ENCODE measurements at places on chromosomes 4 and X.

GRCh38 chr4:61468024-61468720 lies 268.0 kb downstream of the ADGRL3 start:
- no peak for DNase-seq

GRCh38 chrX:53309837-53310236 lies 28.5 kb upstream of the IQSEC2 start:
- no peak for DNase-seq

DNA sequence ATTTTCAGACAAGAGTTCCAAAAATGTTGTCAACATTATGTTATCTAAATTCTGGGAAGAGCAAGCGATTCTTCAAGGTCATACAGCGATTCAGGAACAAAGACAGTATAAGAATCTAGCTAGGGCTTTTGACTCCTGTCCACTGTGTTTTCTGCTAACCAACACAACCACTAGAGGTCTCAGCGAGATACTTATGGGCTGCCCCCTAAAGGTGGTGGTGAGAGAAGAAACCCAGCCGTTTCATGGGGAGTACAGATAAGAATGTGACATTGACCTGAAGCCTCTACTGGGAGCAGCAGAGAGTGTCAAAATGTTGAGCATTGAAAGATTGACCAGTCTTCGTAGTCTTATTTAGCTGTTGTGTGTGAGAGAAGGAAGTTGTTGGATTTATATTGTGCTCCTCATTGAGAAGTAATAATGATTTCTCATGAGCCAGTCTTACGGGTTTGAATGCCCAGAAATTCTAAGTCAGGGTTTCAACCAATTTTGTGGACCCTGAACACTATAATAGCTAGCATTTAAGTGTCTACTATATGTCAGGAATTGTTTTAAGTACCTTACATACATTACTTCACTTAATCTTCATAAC lies 168.3 kb downstream of the SPRY1 start:
- peak; percentile 76 for DNase-seq

DNA sequence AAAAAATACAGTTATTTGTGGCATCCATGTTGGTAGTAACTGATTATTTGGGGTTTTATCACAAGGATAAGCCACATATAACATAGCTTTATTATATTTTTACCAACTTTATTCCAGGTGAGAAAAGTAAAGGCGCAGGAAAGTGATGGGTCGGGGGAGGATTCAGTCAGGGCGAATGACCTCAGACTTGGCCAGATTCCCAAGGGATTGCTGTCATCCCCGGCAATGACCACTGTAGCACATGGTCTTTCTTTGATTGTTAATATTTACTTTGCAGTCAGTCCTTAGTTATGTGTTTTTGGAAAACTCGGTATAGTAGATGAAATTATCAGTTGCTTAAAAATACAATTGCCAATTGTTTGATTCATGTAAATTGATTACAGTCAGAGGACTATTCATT lies 17.6 kb downstream of the GRIA3 start:
- peak; percentile 23 for DNase-seq

GRCh38 chr4:8595237-8596087 lies 2.9 kb downstream of the CPZ start:
- DNase-seq, result no peak

GRCh38 chr4:83191026-83191425 lies 76.5 kb upstream of the PLAC8 start:
- peak; percentile 67 for DNase-seq

DNA sequence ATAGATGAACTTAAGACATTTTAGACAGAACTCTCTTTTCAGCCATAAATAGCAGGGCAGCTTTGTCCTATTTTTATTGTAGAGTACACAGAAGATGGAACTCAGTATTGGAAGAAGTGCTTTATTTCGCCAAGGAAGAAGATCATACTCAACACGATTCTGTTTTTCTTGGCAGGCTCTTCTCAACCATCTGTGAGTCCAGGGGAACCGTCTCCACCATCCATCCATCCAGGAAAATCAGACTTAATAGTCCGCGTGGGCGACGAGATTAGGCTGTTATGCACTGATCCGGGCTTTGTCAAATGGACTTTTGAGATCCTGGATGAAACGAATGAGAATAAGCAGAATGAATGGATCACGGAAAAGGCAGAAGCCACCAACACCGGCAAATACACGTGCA lies 37.6 kb downstream of the KIT start:
- no peak for DNase-seq

- DNase-seq, result peak; percentile 14
Observed at GRCh38 chrX:121949041-121949760, 901.8 kb downstream of the GLUD2 start.

- no peak for DNase-seq
Observed at GRCh38 chr4:153275380-153276276, 68.9 kb upstream of the MND1 start.

DNA sequence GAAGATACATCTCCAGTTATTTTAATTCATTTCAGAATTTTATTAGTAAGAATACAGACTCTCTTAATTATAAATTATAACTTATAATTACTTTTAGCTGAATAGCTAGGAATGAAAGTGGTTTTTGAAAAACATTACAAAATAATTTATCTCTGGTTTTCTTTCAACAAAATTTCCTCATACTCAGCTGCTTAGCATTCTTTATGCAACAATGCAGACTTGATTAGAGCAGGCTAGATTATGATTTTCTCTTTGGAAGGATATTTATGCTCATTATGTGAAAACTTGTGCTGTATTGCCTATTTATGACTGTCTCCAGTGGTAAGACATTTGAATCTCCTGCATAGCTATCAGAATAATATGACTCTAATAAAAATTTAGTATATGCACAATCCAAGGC lies 2023.7 kb downstream of the C4orf33 start:
- DNase-seq, result no peak

GRCh38 chr4:184030036-184030435 lies 124.9 kb downstream of the STOX2 start:
- DNase-seq, result no peak

DNA sequence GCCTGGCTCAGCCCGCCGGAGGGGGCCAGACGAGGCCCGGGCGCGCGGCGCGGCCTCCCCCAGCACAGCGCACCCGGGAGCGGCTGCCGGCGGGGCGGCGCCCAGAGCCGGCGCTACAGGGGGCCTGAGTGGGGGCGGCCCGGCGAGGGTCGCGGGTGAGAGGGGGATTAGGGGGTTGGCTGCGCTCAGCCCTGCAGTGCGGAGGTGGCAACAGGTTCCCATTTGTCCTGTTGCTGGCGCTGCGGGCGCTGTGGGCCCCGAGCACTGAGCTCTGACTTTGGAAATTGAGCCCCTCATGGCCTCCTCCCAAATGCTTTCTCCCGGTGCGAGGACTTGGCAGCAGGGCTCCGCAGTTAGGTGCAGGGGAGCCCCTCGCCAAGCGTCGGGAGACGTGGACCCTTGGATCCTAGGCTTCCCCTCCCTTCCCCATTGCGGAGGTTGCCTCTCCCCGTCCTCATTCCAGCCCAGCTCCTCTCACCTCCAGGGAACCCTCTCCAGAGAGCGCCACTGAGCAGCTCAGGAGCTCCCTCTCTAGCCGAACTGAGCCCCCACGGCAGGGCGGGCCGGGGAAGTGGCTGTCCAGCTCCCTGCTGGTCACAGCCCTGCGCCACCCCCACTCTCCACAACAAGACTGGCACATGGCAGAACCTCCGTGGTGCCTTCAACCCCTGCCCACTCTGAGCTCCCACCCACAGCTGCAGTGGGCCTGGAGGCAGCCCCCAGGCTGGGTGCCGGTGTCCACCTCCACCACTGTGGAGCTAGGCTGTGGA lies 2.5 kb upstream of the DUSP9 start:
- no peak for DNase-seq

GRCh38 chr4:15720851-15721250 lies 18.0 kb downstream of the BST1 start:
- no peak for DNase-seq

DNA sequence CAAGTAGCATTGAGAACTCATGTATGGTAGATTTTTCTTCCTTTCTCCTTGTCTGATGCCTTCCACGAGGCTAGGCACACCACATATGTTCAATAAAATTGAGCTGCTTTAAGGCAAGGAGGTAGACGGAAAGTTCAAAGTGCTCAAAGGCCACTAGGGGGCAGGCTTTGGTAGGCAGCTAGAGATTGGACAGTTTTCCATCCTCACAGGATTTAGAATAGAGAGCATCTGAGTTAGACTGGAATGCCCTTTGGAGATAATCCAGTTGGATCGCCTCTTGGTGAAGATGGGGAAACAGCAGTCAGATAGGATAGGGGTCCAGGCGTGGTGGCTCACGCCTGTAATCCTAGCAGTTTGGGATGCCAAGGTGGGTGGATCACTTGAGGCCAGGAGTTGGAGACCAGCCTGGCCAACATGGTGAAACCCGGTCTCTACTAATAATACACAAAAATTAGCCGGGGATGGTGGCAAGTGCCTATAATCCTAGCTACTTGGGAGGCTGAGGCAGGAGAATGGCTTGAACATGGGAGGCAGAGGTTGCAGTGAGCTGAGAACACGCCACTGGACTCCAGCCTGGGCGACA lies 30.4 kb downstream of the ELF4 start:
- DNase-seq, result peak; percentile 79

DNA sequence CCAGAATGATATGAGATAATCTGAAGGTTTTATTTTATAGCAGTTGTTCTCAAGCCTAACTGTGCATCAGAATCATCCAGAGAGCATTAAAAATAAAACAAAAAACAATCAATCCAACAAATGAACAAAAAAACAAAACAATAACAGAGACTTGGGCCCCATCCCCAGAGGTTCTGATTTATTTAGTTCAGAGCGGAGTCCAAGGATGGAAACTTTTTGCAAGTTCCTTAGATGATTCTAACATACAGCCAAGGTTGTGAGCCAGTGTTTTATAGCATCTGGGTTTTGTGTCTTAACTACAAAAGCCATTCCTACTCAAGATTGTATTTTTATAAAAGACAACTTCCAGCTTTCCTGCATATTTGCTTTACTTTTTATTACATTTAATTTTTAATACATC lies 59.4 kb upstream of the GRPR start:
- no peak for DNase-seq

DNA sequence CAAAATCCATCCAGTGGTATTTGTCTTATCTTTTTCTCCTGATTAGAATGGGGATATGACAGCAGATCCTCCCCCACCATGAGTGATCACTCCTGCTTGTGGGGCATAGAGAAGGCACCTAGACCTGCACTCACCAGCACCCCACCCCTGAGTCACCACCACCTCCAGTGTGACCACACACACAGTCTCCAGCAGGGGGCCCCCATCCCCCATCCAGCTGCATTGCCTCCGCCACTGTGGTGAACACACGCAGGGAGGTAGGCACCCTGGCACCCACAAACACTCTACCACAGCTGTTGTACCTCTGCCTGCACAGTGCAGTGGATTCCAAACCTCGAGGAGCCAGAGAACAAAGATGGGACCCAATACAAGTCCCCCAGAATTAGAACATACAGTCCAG lies 9.0 kb upstream of the MAGEA8 start:
- DNase-seq, result peak; percentile 8

- peak; percentile 41 for DNase-seq
Observed at GRCh38 chr4:98996056-98996764, 689 bp downstream of the METAP1 start.

DNA sequence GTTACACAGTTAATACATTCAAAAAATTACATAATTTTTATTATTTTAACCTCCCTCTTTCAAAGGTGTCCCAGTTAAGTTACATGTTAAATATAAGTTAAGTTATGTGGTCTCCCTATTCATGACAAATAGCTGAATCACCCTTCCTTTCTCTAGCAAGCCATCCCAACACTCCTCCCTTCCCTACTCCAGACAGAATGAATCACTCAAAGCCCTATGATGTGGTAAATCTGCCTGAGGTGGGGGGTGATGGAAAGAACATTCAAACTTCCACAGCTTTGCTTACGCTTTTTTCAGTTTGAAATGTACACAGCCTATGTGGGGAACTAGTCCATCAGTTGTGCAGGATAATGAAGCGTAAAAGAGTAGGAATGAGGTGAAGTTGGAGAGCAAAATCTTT lies 90.2 kb downstream of the CXCL13 start:
- peak; percentile 95 for DNase-seq

DNA sequence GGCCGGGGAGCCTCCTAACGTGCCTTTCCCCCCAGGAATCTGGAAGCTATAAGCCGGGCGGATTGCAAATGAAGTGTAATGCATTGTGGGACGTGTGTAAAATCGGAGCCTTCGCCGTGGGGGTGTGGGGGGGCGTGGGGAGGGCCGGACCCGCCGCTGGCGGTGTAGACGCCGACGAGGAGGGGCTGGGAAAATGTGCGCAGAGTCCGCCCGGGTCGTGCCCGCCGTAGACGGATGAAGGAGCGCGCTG lies 1.3 kb downstream of the STOX2 start:
- DNase-seq, result no peak

Data from EH (cell line).